ENCODE measurements at places on chromosomes 1 and 21.

DNA sequence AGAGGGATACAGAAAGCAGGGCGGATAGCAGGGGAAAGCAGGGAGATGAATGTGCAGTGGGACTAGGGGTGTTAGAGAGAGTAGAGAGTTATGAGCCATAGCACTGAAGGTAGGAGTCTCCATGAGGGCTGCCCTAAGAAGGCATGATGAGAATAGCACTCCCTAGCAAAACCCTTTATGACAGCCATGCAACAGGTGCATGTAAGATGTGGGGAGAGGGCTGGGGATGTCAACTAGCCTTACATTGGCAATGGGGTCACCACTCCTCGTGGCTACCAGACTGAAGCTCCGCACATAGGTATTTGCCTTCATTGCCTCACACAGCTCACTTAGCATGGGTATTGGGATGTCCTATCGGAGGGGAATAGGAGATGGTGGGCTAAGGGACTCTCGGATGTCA lies 4.6 kb downstream of the TMOD4 start:
- DNase-seq, result no peak

DNA sequence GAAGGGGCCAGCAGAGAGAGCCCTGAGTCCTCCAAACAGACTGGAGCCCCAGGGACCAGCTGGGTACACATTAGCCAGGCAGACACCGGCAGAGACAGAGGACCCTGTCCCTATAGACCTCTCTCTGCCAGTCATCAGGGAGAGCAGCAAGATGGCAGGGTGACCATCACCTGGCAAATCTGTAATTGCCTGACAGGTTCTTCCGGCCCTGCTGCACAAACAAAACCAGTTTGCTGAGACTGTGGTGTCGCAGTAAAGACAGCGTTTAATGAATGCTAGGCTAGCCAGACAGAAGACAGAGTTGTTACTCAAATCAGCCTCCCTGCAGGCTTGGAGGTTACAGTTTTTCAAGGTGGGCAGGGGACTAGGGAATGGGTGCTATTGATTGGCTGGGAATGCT lies 618.9 kb downstream of the NPHP4 start:
- DNase-seq, result no peak

DNA sequence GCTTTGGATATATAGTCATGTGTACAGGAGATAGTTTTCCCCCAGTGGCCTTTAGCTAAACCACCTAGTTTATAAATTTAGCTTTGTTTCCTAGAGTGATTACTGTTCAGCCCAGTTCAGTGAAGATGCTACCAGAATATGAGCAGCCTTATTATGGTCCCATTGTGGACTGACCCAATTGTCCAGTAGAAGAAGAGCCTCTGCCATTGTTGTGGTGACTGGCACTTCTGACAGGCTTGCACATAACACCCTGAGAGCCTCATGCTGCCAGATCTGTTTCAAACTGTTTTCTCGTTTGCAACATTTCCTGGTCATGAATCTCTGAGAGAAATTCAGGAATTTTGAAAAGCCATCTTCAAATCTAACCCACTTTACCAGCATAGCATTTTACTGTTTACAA lies 20.6 kb downstream of the KPNA6 start:
- DNase-seq, result no peak

- no peak for DNase-seq
Measured at GRCh38 chr1:20873311-20873710, 86.2 kb upstream of the HP1BP3 start.

DNA sequence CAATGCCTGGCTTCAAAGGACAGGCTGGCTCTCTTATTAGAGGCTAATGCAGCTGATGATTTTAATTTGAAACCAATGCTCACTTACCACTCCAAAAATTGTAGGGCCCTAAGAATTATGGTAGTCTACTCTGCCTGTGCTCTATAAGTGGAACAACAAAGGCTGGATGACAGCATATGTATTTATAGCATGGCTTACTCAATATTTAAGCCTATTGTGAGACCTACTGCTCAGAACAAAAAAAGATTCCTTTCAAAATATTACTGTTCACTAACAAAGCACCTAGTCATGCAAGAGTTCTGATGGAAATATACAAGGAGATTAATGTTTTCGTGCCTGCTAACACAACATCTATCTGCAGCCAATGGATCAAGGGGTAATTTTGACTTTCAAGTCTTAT lies 73.8 kb upstream of the DUSP10 start:
- DNase-seq, result no peak

GRCh38 chr1:81220614-81221071 lies 580.1 kb upstream of the ADGRL2 start:
- no peak for DNase-seq

DNA sequence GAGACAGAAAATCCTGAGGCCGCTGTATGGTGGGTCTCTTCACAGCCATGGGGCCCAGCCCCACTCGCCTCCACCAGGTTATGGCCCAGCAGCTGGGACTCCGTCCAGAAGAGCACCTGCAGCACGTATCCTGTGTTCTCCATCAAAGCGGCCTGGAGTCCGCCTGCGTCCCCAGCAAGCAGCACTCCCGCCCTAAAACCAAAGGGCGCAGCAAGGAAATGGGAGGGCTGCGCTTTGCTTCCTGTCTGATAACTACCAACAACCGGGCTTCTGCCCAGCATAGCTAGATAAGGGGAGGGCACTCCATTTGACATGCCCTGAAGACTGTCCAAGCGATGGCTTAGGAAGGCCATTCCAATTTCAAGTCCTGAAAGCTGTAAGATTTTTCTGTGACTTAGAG lies 119.9 kb downstream of the KCNJ15 start:
- DNase-seq, result no peak

- no peak for DNase-seq
Measured at GRCh38 chr21:33234635-33235520, 5.1 kb downstream of the IFNAR2 start.

GRCh38 chr1:198701766-198702539 lies 63.1 kb downstream of the PTPRC start:
- no peak for DNase-seq

DNA sequence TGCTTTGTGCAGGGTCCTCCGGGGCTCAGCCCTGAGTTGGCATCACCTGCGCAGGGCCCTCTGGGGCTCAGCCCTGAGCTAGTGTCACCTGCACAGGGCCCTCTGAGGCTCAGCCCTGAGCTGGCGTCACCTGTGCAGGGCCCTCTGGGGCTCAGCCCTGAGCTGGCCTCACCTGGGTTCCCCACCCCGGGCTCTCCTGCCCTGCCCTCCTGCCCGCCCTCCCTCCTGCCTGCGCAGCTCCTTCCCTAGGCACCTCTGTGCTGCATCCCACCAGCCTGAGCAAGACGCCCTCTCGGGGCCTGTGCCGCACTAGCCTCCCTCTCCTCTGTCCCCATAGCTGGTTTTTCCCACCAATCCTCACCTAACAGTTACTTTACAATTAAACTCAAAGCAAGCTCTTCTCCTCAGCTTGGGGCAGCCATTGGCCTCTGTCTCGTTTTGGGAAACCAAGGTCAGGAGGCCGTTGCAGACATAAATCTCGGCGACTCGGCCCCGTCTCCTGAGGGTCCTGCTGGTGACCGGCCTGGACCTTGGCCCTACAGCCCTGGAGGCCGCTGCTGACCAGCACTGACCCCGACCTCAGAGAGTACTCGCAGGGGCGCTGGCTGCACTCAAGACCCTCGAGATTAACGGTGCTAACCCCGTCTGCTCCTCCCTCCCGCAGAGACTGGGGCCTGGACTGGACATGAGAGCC lies 22.7 kb downstream of the COL6A1 start:
- DNase-seq, result no peak

GRCh38 chr1:247386217-247386616 lies 29.8 kb upstream of the NLRP3 start:
- DNase-seq, result no peak

DNA sequence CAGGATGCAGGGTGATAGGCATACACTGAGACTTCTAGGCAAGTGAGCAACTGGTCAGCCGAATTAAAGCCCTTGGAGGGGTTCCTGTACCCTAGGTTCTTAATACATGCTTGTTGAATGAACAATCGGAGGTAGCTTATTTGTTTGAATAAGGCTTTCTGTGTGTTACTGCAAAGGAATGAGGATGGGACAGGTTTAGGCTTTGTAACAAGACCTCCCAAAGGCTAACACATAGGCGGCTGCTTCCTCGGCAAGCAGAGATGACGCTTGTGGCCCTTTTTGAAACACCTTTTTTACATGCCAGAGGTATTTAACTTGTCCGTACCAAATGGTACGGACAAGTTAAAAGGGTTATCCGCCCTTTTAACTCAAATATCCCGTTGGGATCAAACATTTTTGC lies 511.6 kb downstream of the KIF26B start:
- no peak for DNase-seq

DNA sequence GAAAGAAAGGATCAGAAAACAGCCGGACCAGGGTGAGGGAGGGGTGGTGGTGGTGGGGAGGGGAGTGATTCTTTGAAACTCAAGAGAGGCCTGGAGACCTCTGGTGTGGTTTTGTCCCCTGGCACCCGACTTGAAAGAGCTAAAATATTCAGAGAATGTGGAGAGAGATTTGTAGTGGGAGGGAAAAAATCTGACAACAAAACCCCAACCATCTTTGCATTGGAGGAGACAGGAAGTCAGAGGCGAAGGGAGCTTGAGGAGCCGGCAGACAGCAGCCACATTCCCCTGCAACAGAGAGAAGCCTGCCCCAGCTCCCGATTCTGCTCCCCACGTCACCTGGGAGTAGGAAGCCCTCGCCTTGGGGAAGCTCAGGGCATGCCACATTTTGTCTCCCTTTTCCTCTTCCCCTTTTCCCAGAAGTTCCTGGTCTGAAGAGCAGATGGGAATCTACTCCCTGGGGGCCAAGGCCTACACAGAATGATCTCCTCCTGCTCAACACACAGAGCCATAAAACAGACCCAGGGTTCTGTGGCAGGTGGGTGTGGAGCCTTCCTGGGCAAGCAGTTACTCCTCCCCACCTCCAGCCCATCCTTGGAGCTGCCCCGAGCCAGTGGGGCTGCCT lies 84.9 kb downstream of the ITPKB start:
- no peak for DNase-seq

DNA sequence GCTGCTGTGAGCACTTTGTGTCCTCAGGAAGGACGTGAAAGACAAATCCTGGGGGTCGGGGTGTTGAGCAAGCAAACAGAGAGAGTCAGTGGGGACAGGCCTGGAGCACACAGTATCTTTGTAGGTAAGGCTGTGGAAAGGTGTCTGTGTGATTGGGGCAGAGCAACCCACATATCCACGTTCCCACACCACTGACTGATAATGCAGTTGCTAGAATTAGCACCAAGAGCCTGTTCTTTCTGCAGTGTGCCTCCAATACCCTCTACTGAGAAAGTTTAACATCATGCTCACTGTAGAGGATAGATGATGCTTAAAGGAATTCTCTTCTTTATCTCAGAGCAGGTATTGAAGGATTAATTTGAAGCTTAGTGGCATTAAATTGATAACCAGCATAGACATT lies 161.1 kb downstream of the PIK3R3 start:
- no peak for DNase-seq

DNA sequence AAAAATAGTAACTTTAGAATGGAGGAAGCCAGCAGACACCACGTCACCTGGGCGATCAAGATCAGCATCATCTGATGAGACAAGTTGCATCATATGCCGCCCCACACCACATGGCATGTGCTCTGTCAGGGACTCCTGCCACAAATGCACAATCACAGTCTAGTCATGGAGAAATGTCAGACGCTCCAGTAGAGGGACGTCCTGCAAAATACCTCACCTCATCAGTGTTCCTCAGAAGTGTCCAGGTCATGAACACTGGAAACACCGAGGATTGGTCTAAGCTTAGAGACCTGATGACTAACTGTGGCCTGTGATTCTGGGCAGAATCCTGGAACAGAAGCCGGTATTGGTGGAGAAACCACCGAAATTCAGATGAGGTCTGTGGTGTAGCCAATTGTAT lies 14.3 kb downstream of the ADARB1 start:
- DNase-seq, result no peak

All from LoVo (cell line).